Stimulated activated CD4-positive, alpha-beta T cell treated with anti-CD3 and anti-CD28 coated beads, Interleukin-4, amount 100 ng/mL, for 1 hour (primary cell): ENCODE measurements at places on chromosomes 6 and 20.

DNA sequence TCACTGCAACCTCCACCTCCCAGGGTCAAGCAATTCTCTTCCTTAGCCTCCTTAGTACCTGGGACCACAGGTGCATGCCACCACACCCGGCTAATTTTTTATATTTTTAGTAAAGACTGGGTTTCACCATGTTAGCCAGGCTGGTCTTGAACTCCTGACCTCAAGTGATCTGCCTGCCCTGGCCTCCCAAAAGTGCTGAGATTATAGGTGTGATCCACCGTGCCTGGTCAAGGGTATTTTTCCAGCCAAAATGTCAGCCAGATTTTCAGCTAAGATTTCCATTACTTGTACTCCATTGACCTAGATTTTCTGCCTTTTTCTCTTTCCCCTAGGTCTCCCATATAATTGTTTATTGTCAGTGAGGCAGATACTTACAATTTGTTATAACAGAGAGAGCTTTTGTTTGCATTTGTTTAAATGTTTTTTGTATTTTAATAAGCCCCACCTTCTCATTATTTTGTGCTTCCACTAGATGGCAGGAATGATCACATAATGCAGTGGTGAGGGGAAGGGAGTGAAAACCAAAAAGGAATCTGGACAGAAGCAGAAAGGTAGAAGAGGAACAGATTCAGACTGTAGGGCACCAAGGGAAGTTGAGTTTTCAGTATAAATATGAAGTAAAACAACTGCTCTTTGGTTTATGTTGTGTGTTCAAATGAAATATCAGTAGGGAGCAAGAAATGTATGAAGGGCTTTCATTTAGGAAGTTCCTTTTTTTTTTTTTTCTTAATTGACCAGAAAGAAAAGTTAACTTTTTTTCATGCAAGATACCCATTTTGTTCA, 29.7 kb downstream of the RPF2 start:
- DNase-seq, result no peak

- no peak for DNase-seq
Measured at GRCh38 chr6:76165471-76166221, 93.2 kb upstream of the IMPG1 start.

DNA sequence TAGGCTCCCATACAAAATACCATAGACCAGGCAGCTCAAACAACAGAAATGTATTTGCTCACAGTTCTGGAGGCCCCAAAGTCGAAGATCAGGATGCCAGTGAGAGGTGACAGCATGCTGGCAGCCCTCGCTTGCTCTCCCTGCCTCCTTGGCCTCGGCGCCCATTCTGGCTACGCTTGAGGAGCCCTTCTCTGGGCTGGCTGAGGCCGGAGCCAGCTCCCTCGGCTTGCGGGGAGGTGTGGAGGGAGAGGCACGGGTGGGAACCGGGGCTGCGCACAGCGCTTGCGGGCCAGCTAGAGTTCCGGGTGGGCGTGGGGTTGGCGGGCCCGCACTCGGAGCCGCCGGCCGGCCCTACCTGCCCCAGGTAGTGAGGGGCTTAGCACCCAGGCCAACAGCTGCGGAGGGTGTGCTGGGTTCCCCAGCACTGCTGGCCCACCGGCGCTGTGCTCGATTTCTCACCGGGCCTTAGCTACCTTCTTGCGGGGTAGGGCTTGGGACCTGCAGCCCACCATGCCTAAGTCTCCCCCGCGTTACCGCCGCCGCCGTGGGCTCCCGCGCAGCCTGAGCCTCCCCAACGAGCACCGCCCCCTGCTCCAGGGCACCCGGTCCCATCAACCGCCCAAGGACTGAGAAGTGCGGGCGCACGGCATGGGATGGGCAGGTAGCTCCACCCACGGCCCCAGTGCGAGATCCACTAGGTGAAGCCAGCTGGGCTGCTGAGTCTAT, 32.6 kb upstream of the SERPINB9 start:
- DNase-seq, result no peak

GRCh38 chr6:119065955-119066354, 12.5 kb downstream of the FAM184A start:
- DNase-seq, result no peak

GRCh38 chr6:31945507-31946369, at the start of gene CFB:
TSS of gene CFB (plus strand) at chr6:31946095. CDS start at chr6:31946222, 127 bp downstream.
- DNase-seq, result no peak

GRCh38 chr6:100176311-100176950, 182.4 kb upstream of the MCHR2 start:
- DNase-seq, result no peak

GRCh38 chr6:167441715-167442206, 116.9 kb downstream of the TTLL2 start:
- no peak for DNase-seq

DNA sequence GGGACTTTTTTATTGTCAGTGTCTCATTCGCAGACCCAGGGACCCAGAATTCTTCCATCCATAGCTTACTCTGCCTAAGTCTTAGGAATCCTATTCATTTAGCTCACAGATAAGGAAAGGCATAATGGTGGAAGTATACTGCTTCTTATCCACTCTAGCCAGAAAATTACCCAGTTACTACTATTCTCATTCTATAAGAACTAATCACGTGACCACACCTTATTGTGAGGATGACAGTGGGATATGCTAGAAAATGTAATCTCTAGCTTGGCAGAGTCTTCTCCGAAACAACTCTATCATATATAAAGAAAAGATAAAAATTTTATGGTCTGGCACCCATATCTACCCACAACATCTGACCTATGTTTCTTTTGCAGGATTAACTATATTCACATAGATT, 21.2 kb downstream of the TFAP2D start:
- no peak for DNase-seq

GRCh38 chr6:9646342-9647070, 768.4 kb downstream of the TFAP2A start:
- DNase-seq, result no peak

GRCh38 chr6:124978451-124979293, 16.4 kb downstream of the RNF217 start:
- DNase-seq, result no peak

DNA sequence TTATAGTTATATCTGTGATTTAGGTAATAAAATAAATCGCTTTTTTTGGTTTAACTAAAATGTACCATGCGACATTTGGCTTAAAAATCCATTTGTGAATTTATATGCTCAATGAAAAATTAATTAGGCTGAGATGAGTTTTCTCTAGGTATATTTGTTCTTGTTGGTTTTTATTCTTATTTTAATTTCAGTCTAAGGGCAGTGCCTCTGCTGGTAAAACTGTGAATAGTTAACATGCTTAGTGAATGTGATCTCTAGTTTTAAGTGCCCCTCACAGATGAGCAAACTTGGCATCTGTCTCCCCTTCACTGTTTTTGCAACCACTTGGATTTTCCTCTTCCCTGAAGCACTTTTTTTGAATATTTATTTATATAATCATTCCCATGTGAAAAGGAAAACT, 822.7 kb downstream of the GRIK2 start:
- DNase-seq, result no peak

GRCh38 chr6:144346719-144347447, 61.7 kb downstream of the UTRN start:
- no peak for DNase-seq

DNA sequence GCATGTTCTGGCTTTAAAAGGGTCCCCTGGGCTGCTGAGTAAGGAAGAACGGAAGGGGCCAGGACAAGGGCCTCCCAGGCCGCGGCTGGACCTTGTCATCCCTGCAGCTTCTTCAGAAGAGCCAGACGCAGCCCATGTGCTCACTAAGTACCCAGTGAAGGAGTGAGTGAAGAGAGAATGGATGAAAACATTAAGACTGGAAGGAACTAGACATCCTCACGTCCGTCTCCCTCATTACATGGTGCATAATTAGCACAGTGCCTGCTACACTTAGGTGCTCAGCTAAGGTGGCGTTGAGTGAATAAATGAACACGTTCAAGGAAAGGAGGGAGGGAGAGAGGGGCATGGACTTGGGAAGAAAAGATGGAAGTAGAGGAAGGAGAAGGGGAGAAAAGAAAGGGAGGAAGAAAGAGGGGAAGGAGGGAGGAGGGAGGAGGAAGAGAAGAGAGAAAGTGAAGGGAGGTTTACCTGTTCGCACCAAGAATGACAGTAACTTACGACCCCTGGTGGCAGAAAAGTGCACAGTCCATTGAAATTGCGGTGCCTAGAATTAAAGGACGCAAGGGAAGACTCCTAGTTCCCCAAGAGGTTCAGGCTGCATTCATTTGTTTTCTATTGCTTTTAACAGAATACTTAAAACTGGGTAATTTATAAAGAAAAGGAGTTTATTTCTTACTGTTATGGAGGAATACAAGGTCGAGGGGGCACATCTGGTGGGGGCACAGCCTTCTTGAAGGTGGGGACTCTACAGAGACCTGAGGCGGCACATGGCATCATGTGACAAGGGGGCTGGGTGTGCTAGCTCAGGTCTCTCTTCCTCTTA, 8.0 kb downstream of the TP53RK start:
- peak; percentile 66 for DNase-seq

- DNase-seq, result no peak
Measured at GRCh38 chr20:24978513-24978912, 14.0 kb downstream of the APMAP start.

DNA sequence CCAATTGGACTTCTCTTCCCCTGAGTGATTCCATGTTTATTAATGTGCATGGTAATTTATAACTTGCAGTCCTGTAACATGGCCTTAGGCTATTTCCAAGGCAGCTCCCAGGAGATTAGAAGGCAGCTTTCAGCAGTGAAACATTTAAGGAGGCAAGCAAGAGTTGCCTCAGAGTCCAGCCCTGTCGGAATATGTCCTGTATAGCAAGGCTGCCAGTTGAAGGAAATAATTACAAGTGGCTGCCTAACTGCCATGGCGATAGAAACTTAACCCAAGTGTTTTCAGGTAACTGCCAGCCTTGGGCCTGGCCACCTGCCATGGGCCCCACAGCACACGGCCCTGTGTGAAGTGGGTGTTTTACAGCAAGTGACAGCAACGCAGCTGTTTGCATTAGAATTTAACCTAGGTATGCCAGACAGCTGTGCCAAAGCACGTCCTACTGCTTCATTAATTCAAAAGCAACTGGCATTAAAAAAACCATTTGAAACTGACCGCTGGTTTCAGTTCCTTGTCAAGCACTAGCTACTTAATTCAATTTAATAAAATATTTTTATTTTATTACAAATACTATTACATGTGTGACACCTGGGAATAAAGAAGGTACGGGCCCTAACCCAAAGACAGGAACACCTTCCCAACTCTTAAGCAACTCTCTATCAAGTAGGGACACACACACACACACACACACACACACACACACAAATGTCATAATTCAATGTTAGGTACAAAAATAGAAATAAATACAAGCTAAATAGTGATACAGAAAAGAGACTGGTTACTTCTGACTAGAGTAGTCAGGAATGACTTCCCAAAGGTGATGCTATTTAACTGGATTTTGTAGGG, 151.8 kb upstream of the HEY2 start:
- DNase-seq, result no peak

DNA sequence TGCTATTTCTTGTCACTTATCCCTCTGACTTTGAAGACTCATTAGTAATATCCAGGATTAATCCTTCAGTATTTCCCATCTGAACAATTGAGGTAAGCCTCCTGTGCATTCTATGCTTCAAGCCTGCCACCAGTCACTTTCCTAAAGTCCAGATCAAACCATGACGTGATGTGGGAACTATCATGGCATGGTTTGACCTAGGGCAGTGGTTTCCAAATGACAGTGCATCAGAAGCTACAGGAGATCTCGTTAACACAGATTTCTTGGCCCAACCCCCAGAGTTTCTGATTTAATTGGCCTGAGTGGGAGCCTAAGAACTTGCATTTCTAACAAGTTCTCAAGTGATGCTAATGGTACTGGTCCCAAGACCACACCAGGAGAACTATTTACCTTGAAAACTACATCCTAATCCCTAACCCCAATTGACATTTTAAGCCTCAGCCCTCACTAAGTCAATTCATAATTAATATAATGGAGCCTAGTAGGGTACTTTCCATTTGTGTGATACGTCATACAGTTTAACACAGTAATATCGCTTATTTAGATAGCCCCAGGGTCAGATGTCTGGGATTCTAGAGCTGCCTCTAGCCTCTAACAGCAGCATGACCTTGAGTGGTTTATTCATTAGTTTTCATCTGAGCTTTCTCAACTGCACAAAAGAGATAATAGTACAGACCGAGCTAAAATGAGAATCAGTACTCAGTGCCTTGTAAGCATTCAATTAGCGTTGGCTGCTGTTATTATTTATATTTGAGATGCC, 907.6 kb downstream of the TFAP2A start:
- DNase-seq, result no peak

DNA sequence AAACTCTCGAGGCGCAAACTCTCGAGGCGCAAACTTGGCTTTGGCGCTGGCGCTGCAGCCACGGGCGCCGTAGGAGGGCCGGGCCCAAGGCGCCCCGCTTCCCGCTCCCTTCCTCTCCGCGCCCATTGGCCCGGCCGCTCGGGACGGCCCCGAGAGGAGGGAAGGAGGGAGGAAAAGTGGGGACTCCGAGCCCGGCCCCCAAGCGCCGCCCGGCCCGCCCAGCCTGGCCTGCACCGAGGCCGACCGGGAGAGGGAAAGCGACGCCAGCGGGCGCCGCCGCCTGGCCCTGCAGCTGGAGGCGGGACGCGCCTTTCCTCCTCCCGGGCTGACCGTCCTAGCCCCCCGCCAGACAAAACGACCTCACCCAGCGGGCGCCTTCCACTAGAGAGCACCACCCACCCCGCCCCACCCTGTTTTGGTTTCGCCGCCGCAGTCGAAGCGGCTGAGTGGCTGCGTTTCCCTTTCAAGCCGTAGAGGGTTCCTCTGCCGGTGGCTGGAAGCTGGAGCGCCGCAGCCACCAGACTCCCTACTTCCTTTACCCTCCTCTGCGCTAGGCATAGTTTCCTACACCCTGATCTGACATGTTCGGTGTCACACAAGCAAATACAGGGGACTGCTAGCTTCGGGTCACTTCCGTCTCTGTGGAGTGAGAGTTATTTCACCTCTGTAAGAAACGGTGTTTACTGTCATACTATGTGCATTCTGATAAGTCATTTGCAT, at the start of gene MBOAT1:
Gene MBOAT1 (minus strand): TSS at position 78 of the 720 bp plus-strand sequence. CDS start 235 bp downstream, outside the sequence.
- DNase-seq, result peak; percentile 55

DNA sequence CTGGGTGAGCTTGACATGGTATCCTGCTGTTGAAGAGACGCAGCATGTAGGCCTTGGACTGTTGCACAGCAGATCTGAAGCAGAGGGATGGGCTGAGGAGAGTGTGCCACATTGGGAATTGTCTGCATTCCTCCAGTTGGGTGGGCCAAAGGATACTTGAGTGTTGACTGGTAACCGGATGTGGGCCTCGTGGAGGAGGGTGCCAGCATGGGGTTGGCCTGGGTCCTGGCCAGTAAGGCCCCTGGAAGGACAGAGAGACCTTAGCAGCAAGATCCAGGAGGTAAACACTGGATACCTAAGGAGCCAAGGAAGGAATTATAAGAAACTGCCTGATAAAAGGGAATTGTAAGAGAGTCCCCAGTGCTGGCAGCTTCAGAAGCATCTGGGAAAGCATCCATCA, 76.9 kb downstream of the FIG4 start:
- no peak for DNase-seq

- DNase-seq, result no peak
Measured at GRCh38 chr20:51447097-51447764, 95.3 kb downstream of the NFATC2 start.

DNA sequence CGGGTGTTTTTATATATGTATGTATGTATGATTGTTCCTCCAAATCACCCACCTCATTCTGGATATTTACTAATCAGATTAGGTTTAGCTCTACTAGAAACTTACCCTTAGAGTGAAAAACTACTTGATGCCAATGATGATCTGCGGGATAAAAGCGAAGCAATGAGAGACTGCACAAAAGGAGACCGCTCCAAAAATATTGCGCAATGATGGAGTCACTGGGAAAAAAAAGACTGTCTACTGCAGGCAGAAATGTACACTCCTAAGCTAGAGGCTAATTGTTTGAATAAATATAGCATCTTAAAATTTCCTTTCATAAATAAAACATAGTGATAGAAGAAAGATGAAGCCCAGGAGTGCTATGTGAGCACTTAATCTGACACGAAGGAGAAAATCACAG, 7.3 kb downstream of the RAB32 start:
- DNase-seq, result no peak
